ENCODE measurements at places on chromosomes 7 and 10.

DNA sequence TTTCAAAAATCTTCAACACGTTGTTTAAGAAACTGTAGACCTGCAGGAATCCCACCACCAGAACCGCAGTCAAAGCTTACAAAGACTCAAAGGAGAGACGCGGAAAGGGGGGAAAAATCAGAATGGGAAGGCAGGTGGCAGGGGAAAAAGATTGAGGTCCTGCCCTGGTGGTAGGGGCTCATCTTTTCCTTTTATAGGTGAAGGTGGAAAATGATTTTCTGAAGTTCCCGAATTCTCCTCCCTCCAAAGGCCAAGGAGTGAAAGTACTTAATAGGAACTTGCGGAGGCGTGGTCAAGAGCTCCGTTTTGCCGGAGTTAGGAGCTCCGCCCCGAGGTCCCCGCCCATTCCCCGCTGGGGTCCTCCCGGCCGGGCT, 724 bp downstream of the BBIP1 start:
- peaks cover 2% of the 10 kb centered on the region for H3K4me1 ChIP-seq
- H3K36me3 ChIP-seq = no peaks in the 10 kb centered on the region
- peak overlapping the region; percentile 80 for H3K4me3 ChIP-seq
- peak; percentile 96 for DNase-seq
- H3K27ac ChIP-seq = peak overlapping the region; percentile 99

DNA sequence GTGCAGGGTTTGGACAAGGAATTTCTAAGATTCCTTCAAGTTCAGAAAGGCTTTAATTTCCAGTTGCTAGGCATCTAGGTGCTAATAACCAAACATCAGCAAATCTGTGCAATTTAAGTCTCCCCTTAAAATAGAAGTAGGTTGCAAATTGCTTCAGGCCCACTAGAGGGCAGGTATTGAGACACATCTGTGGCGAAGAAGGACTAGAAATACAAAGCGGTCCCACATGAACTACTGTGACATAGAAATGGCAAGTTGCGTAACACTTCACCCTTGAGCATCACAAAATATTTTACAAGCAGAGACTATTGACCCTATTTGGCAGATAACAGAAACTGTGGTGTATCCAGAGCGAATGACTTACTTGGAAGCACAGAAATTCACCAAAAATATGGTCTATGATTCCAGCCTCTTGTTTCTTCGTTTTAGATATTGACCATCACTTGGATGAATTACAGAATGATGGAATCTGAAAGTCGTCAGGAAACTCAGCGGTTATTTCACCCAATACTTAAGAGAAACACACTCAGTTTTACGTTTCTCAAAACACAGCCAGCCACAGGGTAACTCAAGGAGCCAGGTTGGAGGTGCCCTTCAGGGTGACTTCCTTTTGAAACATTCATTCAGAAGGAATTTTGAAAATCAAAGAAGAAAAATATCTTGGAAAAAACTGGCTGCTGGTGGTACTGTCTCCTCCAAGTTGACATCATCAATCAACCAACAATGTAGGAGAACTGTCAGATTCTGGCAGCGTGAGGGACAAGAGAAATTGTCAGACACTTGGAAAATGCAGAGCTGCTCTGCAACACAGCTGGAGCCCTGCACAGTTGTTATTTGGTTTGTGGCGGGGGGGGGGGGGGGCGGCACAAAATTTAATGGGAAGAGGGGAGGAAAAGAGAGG, 256.3 kb upstream of the MINDY3 start:
- H3K27me3 ChIP-seq = peaks cover 4% of the 10 kb centered on the region
- no peaks in the 10 kb centered on the region for H3K4me1 ChIP-seq
- no peak for DNase-seq
- H3K36me3 ChIP-seq = no peaks in the 10 kb centered on the region
- H3K4me3 ChIP-seq = no peak overlapping the region

GRCh38 chr10:18498998-18499397, 152.4 kb downstream of the NSUN6 start:
- H3K27ac ChIP-seq = no peak overlapping the region
- peaks cover 2% of the 10 kb centered on the region for H3K4me1 ChIP-seq
- no peak for DNase-seq
- no peak overlapping the region for H3K4me3 ChIP-seq
- H3K36me3 ChIP-seq = no peaks in the 10 kb centered on the region

DNA sequence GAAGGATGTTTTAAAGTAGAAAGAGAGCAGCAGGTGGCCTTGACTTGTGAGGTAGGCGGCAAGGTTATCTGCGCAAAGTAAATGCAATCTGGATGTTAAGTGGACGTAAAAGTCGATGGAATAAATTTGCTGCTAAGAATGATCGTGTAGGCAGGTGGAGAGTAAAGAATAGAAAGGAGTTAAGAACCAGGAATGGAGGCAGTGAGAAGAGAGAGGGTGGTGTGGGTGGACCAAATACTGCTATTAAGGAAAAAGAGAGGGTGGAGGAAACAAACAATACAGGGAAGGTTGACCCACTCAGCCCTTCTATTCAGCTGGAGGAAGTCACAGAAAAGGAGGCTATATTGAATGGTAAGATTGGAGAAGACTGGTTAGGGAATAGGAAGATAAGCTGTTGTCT, 1.9 kb upstream of the CUL1 start:
- H3K4me1 ChIP-seq = peaks cover 31% of the 10 kb centered on the region
- no peak for DNase-seq
- peak overlapping the region; percentile 97 for H3K27ac ChIP-seq
- no peaks in the 10 kb centered on the region for H3K36me3 ChIP-seq
- no peak overlapping the region for H3K4me3 ChIP-seq

- H3K4me3 ChIP-seq = no peak overlapping the region
- no peaks in the 10 kb centered on the region for H3K4me1 ChIP-seq
Measured at GRCh38 chr10:107718864-107719263, 554.4 kb upstream of the SORCS1 start.

- peaks cover 8% of the 10 kb centered on the region for H3K36me3 ChIP-seq
- DNase-seq = no peak
- H3K4me1 ChIP-seq = no peaks in the 10 kb centered on the region
- no peak overlapping the region for H3K27ac ChIP-seq
- no peak overlapping the region for H3K4me3 ChIP-seq
Measured at GRCh38 chr7:158726277-158726807, 21.7 kb upstream of the NCAPG2 start.

DNA sequence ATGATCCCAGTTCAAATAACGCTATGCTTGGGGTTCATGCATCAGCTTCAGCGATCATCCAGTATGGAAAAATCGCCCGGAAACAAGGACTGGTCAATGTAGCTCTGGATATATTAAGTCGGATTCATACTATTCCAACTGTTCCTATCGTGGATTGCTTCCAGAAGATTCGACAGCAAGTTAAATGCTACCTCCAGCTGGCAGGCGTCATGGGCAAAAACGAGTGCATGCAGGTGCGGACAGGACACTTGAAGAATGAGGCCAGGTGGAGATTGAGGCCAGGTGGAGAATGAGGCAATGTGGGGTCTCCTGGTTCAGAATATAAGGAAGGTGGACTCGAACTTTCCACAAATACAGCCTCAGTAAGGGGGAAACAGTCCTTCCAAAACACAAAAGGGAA, 105.8 kb downstream of the TRRAP start:
- no peaks in the 10 kb centered on the region for H3K4me1 ChIP-seq
- H3K4me3 ChIP-seq = no peak overlapping the region
- no peak overlapping the region for H3K27ac ChIP-seq
- peaks cover 98% of the 10 kb centered on the region for H3K36me3 ChIP-seq
- no peaks in the 10 kb centered on the region for H3K27me3 ChIP-seq
- no peak for DNase-seq

DNA sequence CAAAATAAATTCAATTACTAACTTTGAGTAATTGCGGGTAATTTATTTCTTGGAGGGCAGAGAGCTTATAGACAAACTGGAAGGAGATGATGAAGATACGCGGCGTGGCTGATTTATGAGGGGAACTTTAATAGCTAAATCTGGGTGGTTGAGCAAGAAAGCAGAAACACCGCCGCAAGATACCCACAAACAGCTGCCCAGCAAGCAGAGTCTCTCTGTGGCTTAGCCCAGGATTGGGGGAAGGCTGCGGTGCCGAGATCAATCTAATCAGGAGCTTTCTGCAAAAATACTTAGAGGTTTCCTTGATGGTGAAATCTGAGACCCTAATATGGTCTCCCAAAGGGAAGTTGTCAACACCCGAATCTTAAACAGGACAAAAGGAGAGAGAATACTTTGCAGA, 94.9 kb upstream of the MGMT start:
- DNase-seq = no peak
- H3K4me3 ChIP-seq = no peak overlapping the region
- H3K27me3 ChIP-seq = no peaks in the 10 kb centered on the region
- H3K27ac ChIP-seq = no peak overlapping the region
- no peaks in the 10 kb centered on the region for H3K4me1 ChIP-seq

DNA sequence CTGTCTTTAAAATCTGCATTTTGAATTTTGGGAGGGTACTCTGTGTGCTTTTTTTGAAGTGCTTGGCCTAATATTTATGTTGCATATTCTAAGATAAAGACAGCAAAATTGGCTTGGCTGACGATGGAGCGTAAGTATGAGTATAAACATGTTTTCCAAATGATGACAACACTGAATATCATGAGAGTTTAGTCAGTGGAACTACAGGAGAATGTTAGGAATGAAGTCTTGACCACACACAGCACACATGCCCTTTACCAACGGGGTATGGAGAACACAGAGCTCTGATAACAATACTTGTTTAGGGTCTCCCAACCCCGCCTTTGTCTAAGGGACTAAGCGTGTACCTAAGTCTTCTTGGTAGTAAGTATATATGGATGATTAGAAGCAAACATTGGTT, 253.9 kb upstream of the FZD8 start:
- H3K27me3 ChIP-seq = no peaks in the 10 kb centered on the region
- no peaks in the 10 kb centered on the region for H3K36me3 ChIP-seq
- H3K27ac ChIP-seq = no peak overlapping the region
- H3K4me3 ChIP-seq = no peak overlapping the region
- no peaks in the 10 kb centered on the region for H3K4me1 ChIP-seq

- H3K27ac ChIP-seq = peak overlapping the region; percentile 77
- H3K4me3 ChIP-seq = no peak overlapping the region
- no peaks in the 10 kb centered on the region for H3K36me3 ChIP-seq
- DNase-seq = no peak
Measured at GRCh38 chr10:32379950-32380551, 33.1 kb upstream of the EPC1 start.

GRCh38 chr7:46145412-46145811, 224.3 kb upstream of the IGFBP3 start:
- H3K4me3 ChIP-seq = no peak overlapping the region
- H3K4me1 ChIP-seq = peaks cover 8% of the 10 kb centered on the region
- no peaks in the 10 kb centered on the region for H3K27me3 ChIP-seq

DNA sequence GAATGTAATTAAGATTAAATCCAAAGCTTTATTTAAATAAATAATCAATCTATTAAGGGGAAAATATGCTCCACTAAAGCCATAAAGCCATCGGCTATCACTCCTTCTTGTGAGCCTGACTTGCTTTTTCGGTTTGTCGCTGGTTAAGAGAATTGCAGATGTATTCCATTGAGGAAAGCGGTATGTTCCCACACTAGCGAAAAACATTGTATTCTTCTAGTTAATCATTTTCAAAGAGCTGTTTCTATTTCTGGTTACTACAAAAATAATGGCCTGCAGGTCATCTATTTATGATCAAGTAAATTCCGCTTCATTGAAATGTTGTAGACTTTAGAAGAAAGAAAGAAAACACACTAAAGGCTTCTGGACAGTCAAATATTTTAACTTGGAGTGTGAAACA, 173.4 kb downstream of the CACNB2 start:
- DNase-seq = no peak
- peak overlapping the region; percentile 85 for H3K27ac ChIP-seq
- no peaks in the 10 kb centered on the region for H3K27me3 ChIP-seq
- peak overlapping the region; percentile 7 for H3K4me3 ChIP-seq
- H3K4me1 ChIP-seq = peaks cover 4% of the 10 kb centered on the region

GRCh38 chr7:15403751-15404150, 158.1 kb downstream of the AGMO start:
- DNase-seq = no peak
- no peaks in the 10 kb centered on the region for H3K36me3 ChIP-seq
- no peak overlapping the region for H3K4me3 ChIP-seq
- no peaks in the 10 kb centered on the region for H3K4me1 ChIP-seq

DNA sequence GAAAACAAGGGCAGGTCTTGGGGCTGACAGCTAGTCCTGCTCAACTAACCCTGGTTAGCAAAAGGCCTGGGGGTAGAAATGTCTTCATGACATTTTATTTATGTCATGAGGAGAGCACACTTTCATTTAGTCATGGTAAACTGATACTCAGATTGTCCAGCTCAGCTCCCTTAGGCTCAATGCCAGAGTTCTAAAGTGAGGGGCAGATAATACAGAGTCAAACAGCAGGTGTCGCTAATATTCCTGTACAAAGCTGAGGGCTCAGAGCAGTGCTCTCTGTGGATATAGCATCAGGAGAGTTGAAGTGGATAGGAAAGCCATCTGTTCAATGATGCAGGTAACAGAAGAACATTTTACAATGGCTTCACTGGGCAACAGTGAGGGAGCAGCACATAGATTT, 26.8 kb upstream of the CALCR start:
- no peaks in the 10 kb centered on the region for H3K36me3 ChIP-seq
- no peaks in the 10 kb centered on the region for H3K4me1 ChIP-seq
- H3K27ac ChIP-seq = no peak overlapping the region
- no peaks in the 10 kb centered on the region for H3K27me3 ChIP-seq

DNA sequence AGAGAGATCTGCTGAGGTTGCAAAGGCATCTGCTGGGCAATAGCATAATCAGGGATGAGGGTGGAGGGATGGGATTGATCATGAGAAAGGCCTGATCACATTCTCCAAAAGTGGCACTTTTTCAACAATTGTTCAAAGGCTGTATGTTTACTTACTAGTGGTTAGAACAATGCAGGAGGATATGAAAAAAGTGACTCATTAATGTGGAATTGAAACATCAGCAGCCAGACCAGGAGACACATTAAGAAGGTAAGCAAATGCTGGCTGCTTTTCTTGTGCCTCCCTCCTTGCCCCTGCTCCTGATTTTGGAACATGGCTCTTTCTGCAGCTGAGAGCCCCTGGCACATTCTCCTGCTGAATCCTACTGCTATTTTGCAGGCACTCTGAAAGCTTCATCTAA, 63.5 kb downstream of the FAM204A start:
- H3K4me3 ChIP-seq = no peak overlapping the region
- no peak overlapping the region for H3K27ac ChIP-seq
- no peaks in the 10 kb centered on the region for H3K4me1 ChIP-seq
- H3K36me3 ChIP-seq = no peaks in the 10 kb centered on the region

DNA sequence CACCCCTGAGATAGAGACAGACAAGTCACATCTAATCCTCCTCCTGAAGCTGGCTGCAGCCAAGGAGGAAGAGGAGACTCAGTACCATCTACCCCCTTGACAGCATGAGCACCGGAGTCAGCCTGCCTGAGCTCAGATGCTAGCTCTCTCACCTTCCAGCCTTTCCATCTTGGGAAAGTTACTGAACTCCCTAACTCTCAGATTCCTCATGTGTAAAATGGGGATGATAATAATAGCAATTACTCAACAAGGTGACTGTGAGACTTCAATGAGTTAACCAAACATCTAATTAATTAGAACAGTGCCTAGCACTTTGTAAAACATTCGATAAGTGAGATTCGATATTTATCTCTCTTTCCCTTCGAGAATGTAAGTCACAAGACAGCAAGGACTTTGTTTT, 6.4 kb downstream of the KDM7A start:
- H3K27me3 ChIP-seq = no peaks in the 10 kb centered on the region
- H3K4me1 ChIP-seq = peaks cover 49% of the 10 kb centered on the region
- H3K36me3 ChIP-seq = no peaks in the 10 kb centered on the region
- DNase-seq = no peak
